ENCODE measurements at places on chromosomes 2 and 18.

GRCh38 chr2:102509749-102510148 lies 36.7 kb downstream of the SLC9A4 start:
- DNase-seq = no peak

GRCh38 chr2:226581004-226581403 lies 218.6 kb downstream of the IRS1 start:
- DNase-seq = no peak

GRCh38 chr2:240817496-240818292 lies 2.3 kb downstream of the KIF1A start:
- no peak for DNase-seq

GRCh38 chr18:39958876-39959275 lies 1996.2 kb upstream of the PIK3C3 start:
- no peak for DNase-seq

- no peak for DNase-seq
Observed at GRCh38 chr2:201789395-201789794, 8.7 kb upstream of the ALS2 start.

GRCh38 chr2:78979380-78980151 lies 45.9 kb upstream of the REG3G start:
- no peak for DNase-seq

DNA sequence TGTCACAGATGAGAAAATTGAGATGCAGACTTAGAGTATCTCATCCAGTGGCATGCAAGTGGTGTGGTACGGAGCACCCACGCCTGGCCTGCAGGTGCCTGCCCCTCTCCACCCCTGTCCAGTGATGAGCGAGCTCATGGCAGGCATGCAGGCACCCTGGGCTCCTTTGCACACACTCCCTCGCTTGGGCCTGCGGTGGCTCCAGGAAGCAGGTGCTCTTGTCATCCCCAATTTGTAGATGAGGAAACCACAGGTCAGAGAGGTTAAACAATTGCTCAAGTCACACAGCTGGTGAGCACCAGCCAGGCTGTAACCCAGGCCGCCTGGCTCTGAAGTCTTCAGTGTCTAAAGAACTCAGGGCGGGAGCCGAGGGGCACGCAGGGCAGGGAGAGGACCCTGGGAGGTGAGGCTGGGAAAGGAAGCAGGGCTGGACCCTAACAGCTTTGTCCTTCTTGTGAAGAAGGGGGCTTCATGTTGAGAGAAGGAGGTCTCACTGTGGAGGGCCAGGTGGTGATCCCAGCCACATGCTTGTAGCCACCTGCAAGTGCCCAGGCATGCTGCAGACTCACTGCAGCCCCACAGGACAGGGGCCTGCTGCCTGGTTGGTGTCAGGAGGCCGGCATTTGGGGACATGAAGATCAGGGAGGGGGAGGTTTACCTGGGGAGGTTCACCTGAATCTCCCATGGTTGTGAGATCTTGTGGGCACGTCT lies 166.2 kb downstream of the SH3RF3 start:
- no peak for DNase-seq

- DNase-seq = no peak
Observed at GRCh38 chr2:96565111-96565510, 28.6 kb downstream of the ARID5A start.

- no peak for DNase-seq
Observed at GRCh38 chr2:55782528-55783173, 89.0 kb upstream of the PNPT1 start.

DNA sequence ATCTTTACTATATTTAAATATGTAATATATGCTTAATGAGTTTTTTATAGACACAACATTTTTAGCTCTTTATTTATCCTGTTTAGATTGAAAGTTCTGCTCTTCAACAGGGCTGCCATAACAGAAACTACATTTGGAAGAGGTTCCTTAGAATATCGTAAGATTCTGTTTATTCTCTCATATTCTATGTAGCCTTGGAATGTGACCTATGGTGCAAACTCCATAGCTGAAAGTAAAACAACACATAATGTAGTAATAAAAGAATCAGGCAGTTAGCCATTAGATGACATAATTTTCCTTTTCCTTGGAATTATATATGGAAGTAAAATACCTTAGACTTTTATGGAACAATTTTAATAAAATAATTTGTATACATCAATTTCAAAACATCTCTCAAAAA lies 91.3 kb downstream of the ZNF804A start:
- DNase-seq = no peak

- DNase-seq = no peak
Observed at GRCh38 chr18:76977684-76978232, 154.8 kb downstream of the MBP start.

- no peak for DNase-seq
Observed at GRCh38 chr2:121203591-121204249, 81.3 kb downstream of the TFCP2L1 start.

- DNase-seq = no peak
Observed at GRCh38 chr2:96089356-96090195, 26.8 kb downstream of the ADRA2B start.

- no peak for DNase-seq
Observed at GRCh38 chr2:241258505-241259280, 56.8 kb downstream of the HDLBP start.

DNA sequence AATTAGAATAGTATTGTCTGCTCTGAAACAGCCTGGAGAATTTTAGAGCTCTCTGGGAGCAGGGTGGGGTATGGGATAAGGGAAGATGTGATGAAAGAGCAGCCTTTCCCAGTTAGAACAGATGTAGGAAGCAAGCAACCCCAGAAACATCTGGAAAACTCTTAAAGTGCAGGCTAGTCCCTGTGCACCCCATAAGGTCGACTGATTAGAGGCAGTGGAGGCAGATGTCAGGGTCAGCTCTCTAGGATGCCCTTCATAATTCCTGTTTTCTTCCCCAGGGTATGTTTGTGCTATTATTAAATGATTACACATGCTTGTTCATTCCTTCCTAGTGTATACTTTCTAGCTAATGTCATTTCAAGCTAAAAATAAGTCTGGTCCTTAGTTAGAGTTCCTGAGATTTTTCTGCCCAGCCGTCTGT lies 41.7 kb downstream of the PTPRM start:
- DNase-seq = no peak

GRCh38 chr18:64203295-64203694 lies 54.4 kb upstream of the LINC00305 start:
- DNase-seq = no peak

GRCh38 chr18:70385474-70385873 lies 96.6 kb downstream of the SOCS6 start:
- no peak for DNase-seq

- DNase-seq = no peak
Observed at GRCh38 chr2:229714080-229714735, at the start of gene DNER. Gene DNER, minus strand, starts transcription at chr2:229714555. Its CDS starts 132 bp downstream, at chr2:229714423.

GRCh38 chr2:201890453-201890852 lies 84.1 kb downstream of the CDK15 start:
- DNase-seq = no peak

DNA sequence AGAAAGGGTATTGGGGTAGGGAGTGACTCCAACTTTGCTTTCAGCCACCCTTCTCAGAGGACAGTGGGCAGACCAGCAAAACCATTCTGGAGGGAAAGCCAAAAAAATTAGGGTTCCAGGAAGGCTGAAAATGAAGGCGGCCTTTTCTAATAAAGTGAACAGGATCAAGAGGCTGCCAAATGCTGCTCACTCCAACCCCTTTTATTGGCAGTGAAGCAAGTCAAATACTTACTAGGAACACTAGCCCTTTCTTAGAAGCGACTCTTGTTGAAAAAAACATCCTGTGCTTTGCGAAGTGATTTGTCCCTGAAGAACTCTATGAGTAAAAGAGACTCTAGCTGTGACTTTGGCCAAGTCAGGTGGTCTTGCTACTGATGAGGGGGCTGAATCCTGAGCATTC lies 83.6 kb upstream of the CYP1B1 start:
- DNase-seq = no peak

GRCh38 chr2:144424559-144425240 lies 95.2 kb downstream of the ZEB2 start:
- DNase-seq = no peak

DNA sequence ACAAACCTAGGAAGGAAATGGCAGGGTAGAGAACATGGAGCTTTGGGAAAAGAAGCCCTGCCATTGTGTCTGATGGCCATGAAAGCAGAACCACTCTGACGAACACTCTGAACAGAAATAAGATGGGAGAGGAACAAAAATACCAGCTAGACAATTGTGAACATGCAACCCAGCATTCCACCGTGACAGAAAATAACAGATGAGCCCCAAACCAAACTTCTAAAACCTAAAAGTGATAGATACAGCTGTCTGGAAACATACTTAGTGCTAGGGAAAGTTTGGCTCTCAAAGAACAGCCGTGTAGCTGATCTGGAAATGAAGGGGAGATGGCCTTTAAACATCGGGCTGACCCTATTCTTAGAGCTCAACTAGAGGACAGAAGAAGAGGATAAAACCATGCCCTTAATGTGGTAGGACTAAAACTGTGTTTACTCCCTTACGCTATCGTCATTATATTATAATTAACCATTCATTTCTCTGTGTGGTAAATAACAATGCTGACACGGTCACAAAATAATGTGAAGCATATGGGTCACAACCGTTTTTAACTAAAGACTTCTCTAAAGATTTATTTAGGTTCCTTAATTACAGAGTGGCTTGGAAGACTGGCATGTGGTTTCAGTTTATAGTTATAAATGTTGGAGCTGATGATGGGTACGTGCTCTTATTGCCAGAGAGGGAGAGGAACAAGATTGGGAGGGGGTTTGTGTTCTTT lies 80.6 kb downstream of the MYO1B start:
- DNase-seq = no peak

DNA sequence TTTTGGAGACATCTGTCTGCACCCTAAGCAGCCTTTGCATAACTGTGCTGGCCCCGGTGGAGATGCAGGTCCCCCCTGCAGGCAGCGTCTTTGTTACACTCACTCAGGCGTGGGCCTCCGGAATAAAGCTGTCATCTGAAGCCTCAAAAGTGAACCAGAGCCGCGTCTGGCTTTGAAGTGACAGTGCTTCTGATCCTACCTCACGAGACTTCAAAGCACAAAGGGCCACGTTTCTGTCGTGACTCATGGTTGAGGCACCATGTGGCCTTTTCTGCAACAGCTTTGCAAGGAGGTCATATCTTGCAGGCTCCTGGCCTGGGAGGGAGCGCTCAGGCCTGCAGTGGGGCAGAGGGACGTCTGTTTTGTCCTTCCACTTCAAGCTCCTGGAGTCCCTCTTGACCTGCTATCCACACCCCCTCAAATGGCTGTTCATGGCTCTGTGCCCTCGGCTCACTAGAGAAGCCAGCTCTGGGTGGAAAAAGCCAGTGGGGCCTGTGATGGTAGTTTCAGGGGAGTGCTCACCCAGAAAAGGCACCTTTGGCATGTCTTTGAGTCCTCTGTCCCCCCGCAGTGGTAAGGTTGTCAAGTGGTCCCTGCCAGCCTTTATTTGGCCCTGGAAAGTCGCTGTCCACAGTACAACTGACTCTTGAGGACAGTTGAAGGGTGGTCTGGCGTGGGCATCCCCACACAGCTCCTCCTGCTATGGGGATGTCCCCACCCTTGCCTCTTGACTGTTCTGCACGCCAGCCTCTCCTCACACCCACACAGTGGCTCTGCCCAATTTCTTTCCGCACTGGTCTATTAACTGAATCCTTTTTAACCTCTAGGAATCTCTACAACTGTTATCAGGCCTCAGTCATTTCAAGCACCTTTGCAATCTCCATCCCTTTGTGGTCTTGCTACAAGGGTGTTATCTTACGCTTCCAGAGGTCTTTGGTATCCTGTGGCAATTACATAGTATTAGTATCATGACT lies 19.3 kb downstream of the GPR55 start:
- peak; percentile 60 for DNase-seq

DNA sequence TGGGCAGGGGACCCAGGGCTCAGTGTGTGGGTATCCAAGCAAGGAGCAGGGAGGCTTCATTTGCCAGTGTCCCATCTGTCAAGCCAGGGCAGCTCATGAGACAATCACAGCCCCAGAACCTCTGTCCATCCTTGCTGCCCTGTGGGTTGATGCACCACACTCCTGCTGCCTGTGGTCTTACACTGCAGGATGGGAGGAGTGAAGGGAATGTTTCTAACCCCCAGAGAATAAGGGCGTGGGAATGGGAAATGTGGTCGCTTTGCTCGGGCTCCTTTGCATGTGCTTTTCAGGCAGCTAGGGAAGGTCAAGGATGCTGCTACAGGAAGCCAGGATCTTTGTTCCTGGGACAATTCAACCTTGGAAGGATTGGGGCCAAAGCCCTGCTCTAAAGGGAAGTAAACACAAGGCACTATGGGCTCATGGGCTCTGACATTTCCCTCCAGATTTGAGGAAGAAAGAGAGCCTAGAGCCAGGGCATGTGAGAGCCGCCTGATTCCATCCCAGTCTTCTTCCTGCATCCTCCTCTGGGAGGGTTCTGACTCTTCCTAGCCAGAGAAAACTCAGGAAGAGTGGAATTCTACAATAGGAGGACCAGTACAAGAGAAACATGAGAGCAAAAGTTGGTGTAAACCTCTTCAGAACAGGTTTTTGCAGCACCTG lies 18.8 kb upstream of the MAP3K20 start:
- DNase-seq = no peak

GRCh38 chr2:196234672-196235071 lies 63.3 kb upstream of the STK17B start:
- DNase-seq = no peak

GRCh38 chr2:74238879-74239278 lies 40.5 kb downstream of the MTHFD2 start:
- DNase-seq = no peak

DNA sequence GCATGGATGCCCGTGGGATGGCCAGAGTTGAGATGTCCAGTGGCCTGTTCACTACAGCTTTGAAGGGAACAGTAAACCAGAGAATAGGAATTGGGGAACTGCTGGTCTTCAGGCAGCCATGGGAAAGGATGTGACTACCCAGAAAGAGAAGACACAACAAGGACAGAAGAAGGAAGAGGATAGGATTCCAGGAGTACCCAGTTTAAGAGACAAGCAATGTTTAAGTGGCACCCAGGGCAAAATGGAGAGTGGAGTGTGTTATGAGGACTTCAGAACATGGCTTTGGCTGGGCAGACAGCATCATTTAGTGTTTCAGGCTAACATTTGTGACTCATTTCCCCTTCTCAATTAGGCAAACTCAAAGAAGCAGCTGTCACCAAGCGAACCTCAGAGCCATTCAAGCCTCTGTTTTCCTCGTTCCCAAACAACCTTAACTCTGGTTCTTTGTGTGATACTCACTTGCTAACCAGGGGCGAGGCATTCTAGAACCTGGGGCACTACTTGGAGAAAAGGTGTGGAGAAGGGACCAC lies 4.0 kb upstream of the FAM124B start:
- no peak for DNase-seq

DNA sequence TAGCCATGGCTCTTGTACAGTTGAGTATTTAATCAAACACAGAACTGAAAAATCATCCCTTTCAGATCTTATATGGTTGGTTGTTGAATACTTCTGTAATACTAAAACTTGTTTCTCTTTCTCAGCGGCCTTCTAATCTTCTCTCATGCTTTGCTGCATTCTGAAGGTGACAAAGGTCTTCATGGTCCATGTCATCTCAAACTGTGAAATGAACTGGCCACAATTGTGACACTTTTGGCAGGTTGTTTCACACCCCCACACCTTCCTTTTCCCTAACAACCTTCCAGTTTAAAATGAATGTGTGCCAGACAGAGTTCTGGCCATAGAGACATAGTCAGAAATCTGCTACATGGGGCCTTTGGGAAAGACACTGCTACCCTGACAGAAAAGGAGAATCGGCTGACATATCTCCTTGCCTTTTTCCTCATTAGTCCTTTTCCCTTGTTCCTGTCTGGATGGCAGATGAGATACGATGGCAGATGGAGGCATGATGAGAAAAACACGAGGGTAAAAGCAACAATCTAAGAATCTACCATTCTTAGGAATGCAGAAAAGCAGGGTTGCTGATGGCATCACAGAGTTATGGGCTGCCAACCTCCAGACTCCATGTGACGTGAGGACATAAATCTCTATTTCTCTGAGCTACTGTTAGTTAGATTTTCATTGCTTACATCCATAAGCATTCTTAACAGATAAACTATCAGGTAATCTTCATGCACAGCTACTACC lies 106.5 kb downstream of the PIGN start:
- DNase-seq = no peak
